ENCODE measurements at places on chromosomes 2 and 18.

- DNase-seq, result no peak
Observed at GRCh38 chr18:26086959-26087358, 3.5 kb downstream of the SS18 start.

GRCh38 chr2:60535685-60536312 is 17.7 kb downstream of the BCL11A start:
- no peak for DNase-seq

DNA sequence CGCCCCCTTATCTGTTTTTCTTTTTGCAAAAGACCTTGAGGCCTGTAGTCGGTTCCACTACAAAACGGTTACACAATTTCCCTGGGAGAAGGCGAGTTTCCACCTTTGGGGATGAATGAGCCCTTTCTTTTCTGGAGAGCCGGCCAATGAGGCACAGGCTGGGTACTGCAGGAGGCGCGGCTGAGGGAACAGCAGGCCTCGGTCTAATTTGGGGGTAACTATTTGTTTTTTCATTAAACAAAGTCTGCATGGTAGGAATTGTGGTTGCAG is 129.2 kb downstream of the MYCN start:
- no peak for DNase-seq

GRCh38 chr18:21826641-21827302 is 86.2 kb downstream of the MIB1 start:
- DNase-seq, result no peak

DNA sequence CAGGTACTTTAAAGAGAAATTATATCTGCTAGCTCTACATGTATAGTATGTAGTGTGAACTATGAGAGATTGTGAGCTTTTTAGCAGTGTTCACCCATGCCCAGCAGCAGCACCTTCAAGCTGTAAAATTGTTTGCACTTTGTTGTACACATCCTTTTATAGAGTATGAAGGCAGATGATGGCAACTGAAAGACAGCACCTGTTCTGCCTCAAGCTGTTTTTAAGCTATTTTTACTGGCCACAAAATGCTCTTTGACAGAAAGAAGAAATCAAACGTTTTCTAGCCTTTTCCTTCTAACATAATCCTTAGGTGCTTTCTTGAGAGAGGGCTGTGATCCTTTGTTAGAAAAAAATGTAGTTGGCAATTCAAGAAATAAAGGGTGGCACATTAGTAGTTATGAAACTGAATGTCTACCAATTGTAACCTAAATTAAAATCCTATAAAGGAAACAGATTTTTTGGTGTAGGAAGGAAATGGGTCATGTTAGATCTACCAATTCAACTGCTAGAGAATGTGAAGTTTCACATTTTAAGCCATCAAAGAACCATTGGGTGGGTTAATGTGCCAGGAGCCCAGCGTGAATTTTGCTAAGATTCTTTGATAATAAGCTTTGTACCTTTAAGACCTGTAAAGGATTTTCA is 59.5 kb downstream of the R3HDM1 start:
- no peak for DNase-seq

- DNase-seq, result no peak
Observed at GRCh38 chr2:129762386-129763189, 216.9 kb upstream of the RAB6C start.

Data from astrocyte of the spinal cord (primary cell).